ENCODE measurements at places on chromosomes 16 and 17.

- peak; percentile 27 for DNase-seq
Measured at GRCh38 chr17:65055708-65056638, 567 bp downstream of the GNA13 start.

- peak; percentile 32 for DNase-seq
Measured at GRCh38 chr17:37527249-37527851, 37.7 kb downstream of the DUSP14 start.

DNA sequence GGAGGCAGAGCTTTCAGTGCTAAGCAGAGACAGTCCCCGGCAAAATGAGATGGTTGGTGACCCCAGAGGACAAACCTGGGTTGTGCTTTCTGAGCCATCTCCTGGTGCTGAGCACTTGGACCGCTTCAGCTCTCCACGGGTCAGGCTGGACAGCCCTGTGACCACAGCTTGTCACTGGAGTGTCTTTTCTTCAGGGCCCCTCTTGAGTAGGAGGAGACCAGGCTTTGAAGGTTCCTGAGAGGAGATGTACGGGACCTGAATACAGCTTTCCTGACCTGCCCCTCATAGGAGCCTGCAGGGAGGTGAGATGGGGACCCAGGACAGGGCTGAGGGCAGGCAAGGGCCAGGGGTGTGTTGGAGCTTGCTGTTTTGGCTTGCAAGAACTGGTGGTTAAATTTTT, 17.8 kb upstream of the ADGRG1 start:
- no peak for DNase-seq

DNA sequence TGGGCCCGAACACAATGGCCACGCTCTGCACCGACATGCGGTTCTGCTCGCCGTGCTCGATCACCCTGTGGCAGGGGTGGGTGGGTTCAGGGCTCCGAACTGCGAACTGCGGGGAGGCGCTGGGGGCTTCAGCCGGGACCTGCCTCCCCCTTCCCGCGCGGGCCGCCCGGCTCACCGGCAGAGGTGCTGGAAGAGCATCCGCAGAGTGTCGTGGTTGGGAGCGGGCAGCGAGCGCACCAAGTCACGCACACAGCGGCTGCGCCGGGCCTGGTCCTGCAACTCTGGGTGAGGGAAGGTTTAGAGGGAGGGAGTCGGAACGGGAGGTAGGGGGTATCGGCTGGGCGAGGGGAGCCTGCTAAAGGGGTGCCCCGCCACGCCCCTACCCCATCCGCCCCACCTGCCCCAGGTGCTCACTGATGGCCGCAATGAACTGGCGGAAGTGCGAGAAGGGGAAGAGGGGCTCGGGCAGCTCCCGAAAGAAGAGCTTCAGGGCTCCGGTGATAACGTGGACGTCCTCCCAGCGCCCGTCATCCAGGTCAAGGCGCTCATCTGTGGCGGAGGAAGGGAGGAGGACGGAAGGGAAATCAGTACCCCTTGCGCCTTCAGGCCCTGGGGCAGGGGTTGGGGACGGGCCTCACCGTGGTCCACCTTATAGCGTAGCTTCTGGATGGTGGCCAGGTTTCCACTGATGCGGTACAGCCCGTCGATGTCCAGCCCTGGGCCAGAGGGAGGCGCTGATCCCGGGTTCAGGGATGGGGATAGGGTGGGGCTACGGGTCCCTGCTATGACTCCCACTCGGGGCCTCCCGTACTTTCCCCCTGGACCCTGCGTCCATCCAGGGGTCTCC, 36.9 kb downstream of the ARHGAP27 start:
- DNase-seq = no peak

DNA sequence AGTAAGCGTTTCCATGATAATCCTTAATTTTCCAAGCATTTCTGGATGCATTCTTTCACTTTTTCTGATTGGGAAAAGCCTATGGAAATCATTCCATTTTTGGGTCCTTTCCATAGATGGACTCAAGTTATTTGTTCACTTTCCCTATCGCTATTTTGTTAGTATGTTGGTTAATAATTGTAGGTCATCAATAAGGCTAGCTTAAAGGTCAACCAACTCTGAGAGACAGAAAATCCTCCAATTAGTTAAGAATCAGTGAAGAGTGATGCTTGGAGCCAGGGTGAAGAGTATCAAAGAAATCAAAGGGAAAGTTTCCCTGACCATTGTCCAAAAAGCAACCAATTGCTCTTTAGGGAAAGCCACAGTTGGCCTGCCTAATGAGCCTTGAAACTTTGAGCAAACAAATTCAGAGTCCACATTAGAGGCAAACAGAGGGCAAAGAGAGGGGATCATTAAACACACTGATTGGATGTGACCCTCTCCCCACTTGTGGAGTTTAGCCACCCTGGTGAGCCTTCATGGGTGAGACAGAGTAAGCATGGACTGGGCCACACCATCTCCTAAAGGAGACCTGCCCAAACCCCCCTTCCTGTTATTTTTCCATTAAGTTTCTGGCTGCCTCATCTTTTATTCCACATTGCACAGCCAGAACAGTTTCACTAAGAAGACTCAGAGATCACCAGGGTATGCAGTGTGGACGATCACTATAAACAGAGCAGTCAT, 133.4 kb upstream of the DYNLRB2 start:
- DNase-seq = no peak

DNA sequence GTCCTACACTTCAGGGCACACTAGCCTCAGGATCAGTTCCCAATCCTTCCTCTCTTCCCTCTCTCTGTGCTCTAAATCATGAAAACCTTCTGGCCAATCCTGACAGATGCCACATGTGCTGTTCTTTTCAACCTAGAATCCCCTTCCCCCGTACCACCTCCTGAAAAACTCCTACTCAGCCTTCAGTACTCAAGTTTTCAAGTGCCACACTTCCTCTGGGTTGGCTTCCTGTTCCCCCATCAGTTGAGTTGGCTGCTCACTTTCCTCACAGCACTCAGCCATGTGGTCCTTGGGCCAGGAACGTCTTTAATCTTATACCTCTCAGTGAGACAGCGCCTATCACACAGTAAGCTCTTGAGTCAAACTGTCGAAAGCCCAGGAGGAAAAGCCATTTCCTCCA, 3.3 kb downstream of the ASPHD1 start:
- no peak for DNase-seq

DNA sequence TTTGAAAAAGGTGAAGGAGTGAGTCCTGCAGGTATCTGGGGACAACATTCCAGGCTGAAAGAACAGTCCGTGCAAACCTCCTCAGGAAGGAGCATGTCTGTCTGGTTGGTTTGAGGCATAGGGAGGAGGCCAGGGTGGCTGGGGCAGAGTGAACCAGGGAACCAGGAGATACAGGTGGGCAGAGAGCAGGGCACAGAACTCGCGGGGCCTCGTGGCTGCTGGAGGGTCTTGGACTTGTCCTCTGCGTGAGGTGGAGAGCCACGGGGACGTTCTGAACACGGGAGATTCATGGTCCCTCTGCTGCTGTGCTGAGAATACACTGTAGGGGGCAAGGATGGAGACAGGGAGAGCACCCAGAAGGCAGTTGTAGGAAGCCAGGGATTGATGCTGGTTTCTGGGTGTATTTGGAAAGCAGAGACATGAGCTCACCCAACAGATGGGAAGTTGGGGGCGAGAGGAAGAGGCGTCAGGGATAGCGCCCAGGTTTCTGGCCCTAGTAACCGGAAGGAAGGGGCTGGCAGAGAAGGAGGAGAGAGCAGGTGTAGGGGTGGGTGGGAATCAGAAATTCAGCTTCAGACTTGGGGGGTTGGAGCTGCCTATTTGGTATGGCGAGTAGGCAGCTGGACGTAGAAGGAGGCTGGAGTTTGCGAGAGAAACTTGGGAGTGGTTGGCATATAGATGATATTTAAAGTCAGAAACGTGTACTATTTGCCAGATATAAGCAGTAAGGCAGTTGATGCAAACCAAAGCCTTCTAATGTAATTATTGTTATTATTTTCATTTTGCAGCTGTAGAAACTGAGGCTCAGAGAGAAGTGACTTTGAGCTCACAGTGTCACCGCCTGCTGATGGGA, at the start of gene CCL17:
TSS of gene CCL17 (plus strand) at position 803 of the 853 bp plus-strand sequence. CDS start 9,166 bp downstream, outside the sequence.
- no peak for DNase-seq

DNA sequence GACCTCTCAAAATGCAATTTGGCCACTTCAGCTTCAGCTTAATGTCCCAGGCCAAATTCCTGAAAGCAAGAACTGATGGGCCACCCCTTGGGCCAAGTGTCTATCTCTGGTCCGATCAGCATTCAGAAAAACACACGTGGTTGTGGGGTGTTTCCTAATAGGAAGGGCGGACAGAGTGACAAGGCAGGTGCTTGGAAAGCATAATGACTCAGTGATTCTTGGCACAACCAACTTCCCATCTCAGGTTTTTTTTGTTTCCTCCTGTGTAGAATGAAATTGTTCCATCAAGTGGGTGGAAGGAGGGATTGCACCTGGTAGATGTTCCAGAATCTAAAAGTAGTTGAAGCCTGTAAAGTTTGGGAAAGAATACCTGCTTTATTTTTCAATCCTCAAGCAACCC, 155.6 kb downstream of the HS3ST2 start:
- no peak for DNase-seq

DNA sequence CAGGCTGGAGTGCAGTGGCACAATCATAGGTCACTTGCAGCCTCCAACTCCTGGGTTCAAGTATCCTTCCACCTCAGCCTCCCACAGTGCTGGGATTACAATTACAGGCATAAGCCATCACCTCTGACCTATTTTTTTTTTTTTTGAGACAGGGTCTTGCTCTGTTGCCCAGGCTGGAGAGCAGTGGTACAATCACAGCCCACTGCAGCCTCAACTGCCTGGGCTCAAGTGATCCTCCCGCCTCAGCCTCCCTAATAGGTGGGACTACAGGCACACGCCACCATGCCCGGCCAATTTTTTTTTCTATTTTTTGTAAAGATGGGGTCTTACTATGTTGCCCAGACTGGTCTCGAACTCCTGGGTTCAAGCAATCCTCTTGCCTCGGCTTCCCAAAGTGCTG, 5.6 kb upstream of the GGA2 start:
- no peak for DNase-seq

GRCh38 chr16:54856871-54857270, 73.8 kb upstream of the IRX5 start:
- DNase-seq = no peak

GRCh38 chr17:50420419-50421112, 5.5 kb upstream of the ACSF2 start:
- no peak for DNase-seq

DNA sequence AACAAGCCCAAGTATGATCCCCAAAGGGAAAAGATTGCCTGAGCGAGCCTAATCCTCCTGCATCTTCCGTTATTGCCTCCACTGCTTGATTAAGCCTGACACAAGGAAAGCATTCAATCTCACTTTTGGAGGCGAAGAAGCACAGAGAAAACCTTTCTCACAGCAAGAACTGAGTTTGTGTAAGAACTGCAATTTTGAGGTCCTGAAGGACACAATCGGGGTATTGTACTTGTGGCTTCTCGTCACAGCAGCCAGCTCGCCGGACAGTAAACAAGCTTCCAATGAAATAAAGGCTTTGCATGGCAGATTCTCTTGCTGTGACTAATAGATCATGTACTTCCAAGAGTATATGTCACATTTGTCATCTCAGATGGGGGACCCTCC, 18.7 kb upstream of the FOXF1 start:
- no peak for DNase-seq

DNA sequence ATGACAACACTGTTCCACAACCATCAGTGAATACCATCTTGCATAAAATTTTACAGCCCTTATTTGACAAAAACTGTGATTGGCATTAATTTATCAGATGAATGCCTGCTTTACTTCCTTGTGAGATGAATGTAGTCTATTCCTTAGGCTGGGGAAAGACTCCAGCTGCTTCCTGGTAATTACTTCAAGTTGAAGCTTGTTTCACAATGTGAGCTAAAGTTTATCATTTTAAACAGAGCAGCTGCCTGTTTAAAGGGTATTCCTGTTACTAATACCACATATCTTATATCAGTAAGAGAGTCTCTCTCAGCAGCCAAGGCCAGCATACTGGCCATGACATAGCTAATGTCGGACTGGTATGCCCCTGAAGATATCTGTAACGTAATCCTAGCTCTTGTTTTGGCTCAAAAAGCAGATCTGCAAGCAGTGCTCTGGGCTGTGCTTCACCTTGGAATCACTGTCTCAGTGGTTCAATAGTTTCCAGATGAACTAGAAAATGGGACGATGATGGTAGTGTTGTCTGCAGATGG, 13.2 kb upstream of the ARL2BP start:
- DNase-seq = no peak

DNA sequence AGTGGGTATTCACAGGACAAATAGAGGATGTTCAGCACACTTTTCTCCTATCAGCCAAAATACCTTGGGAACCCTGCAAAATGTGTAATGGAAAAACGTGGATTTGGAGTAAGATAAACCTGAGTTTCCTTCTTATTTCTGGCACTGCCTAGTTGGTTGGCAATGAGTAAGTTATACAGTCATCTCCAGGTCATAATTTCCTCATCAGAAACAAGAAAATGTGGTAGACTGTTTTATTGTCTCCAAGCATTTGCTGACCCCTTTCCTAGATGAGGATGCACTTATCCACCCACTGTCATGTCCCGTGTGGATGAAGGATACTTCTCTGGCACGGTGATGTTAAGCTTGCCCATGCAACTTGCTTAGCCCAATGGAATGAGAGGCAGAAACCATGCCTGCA, 458.0 kb downstream of the KIF2B start:
- DNase-seq = no peak

- DNase-seq = no peak
Measured at GRCh38 chr16:79272141-79272577, 328.4 kb downstream of the MAF start.

DNA sequence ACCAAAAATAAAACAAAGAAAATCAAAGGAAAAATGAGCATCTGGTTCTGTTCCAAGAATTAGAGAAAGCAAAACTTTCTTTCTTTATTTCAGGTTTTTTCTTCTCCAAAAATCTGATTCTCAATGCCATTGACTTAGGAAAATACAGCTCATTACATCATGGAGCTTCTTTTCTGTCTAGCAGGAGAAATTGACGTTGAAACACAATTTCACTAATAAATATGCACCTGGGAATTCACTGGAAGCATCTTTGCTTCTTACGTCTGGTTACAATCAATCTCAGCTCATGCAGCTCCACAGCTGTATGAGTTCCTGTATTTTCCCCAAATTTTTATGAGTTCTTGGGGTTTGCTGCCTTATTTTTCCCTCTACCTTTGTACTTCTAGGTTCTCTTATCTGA, 1568.6 kb upstream of the GOT2 start:
- no peak for DNase-seq

- DNase-seq = peak; percentile 43
Measured at GRCh38 chr16:69150146-69150865, 17.9 kb downstream of the UTP4 start.

- DNase-seq = no peak
Measured at GRCh38 chr16:31149332-31149731, 534 bp downstream of the PRSS36 start.

GRCh38 chr17:43983515-43984411, 20.7 kb upstream of the NAGS start:
- no peak for DNase-seq

DNA sequence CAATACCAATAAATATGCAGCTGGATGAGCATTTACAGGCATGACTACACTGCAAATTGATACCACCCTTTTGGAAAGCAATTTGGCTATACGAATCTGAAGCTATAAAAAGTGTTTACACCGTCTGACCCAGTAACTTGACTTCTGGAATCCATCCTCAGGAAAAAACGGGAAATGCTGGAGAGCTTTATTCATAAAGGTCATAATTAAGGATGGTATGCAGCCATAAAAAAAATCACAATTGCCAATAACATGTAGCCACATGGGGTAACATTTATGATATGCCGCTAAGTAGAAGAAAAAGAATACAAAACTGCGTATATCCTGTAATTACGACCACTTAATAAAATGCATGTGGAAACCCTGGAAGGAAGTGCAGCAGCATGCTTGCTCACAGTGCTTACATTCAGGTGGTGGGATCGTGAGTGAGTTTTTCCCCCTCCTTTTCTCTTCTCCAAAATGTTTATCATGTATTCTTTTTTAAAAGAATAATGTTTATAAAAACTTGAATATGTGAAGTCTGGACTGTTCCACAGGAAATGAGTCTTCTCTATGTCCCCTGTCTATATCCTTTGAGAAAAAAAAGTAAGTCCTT, 34.2 kb downstream of the COPRS start:
- no peak for DNase-seq

All from LNCaP clone FGC (cell line).